ENCODE measurements at places on chromosomes 5 and 9.

DNA sequence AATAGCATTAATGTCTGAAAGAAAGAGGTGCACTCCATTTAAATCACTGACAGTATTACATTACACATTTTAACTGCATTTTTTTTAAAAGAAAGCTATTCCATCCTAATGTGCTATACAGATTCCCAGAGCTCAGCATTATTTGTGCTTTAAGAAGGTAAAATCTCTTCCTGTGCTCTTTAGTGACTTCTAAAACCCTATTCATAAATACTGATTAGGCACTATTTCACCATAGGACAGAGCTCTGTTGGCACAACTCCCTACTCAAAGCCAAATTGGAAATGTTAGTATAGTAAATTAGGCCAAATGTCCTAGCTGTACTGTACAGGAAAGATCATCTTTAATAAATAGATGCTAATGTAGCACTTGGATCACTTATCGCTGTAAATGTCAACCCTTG lies 262.5 kb downstream of the TUSC1 start:
- DNase-seq, result no peak

GRCh38 chr9:98333703-98334582 lies 78.5 kb upstream of the TBC1D2 start:
- DNase-seq, result no peak

- DNase-seq, result no peak
Observed at GRCh38 chr9:8486095-8486494, 686.5 kb upstream of the DMAC1 start.

DNA sequence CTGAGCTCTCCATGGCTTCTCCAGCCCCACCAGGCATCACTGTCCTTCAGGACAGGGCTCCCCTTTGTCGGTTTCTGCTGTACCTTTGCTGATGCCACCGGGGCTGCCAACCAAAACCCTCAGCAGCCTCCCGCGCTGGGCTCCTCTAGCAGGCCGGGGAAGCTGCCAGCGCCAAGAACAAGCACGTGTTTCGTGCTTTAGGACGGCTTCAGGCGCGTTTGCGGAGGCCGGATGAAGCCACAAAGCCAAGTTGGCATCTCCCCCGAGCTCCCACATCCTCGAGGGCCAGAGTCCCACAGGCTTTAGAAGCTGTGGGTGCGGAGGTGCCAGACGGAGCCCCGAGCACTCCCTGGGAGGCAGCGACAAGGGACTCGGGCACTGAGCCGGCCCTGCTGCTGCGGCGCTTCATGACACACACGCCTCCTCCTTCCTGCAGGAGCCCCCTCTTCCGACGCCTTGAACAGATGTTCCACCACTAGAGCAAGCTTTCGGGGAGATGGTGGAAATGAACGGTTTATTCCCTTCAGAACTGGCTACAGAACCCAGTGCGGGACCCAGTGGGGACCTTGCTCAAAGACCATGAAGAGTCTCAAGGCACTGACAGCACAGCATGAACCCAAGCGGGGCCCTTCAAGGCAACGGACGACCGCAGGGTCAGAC lies 36.7 kb downstream of the SARDH start:
- DNase-seq, result no peak

GRCh38 chr5:1794901-1795290 lies 4.7 kb downstream of the MRPL36 start:
- DNase-seq, result no peak

DNA sequence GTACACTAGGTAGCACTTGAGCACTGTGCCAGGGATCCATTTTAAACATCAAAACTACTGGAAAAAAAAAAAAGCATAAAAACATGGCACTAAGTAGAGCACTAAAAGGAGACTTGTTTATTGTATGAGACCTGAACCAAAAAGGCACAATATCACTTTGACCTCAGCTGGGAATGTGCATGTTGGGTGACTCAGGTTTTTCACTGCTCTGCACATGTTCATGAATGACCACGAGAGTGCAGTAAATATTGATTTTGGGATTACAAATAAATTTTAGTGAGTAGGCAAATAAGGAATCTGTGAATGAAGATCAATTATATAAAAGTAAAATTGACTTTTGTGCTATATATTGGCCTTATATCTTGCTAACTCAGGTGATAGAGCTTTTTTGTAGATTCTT lies 11.8 kb downstream of the RMI1 start:
- DNase-seq, result no peak

GRCh38 chr9:121183666-121184423 lies 17.8 kb downstream of the RAB14 start:
- no peak for DNase-seq

DNA sequence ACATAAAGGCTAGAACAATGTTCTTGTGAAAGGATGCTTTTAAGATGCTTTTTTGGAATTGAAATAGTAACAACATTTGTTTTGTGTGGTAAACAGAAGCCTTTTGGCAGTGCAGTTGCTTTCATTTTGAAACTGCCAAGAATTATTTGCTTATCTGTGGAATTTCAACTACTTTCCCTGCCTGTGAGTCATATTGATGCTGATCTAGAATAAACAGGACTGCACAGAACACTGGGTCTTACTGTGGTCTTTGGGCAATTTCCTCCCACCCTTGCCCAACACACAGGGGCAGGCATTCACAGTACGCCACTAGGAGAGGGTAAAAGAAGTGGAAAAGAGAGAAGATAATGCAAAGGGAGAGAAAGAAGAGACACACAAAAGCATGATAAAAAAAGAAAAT lies 483.7 kb downstream of the ELAVL2 start:
- DNase-seq, result no peak

DNA sequence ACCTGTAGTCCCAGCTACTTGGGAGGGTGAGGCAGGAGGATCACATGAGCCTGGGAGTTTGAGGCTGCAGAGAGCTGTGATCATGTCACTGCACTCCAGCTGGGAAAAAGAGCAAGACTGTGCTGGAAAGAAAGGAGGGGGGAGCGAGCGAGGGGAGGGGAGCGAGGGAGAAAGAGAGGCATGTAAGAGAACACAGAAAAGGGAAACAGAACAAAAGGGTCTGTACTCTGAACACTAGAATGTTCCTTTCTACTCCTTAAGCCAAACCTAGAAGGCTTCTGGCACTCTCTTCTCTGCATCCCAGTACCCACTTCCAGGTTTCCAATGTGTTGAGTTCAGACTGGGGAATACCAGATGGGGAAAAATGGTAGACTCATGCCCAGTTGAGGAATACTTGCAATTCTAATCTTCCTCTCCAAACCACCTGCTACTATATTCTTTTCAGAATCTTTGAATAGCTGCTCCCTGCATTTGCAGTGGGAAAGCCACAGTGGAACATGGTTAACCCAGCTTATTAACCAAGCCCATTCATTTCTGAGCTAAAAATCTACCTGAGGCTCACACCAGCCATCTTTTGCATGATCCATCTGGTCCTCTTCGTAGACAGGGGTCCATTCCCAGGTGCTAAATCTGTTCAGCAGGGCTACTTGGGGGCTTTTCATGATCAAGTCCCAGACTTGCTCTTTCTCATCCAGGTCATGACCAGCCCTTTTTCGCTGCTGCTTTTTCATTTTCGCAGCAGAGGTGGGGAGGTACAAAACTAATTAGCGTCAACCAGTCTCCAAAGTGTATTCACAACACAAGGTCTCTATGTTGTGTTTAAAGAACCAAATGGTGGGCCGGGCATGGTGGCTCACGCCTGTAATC lies 34.9 kb downstream of the SEMA4D start:
- no peak for DNase-seq

DNA sequence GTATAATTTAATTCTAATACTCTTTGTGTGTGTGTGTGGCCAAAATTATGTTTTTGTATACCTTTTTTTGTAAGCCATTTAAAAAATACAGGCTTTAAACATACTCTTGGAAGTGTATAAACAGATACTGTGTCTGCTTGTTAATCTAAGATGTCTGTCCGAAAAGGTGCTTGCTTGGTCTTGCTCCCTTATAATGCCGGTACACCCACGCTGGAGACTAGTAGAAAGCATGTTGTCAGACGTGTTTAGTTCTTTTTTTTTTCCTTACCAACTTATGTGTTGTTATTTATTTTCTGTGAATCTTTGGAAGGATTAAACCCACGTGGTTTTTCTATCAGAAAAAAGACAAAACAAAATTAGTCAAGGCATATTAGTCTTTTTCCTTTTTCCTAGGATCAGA lies 9.5 kb downstream of the GAPVD1 start:
- no peak for DNase-seq

DNA sequence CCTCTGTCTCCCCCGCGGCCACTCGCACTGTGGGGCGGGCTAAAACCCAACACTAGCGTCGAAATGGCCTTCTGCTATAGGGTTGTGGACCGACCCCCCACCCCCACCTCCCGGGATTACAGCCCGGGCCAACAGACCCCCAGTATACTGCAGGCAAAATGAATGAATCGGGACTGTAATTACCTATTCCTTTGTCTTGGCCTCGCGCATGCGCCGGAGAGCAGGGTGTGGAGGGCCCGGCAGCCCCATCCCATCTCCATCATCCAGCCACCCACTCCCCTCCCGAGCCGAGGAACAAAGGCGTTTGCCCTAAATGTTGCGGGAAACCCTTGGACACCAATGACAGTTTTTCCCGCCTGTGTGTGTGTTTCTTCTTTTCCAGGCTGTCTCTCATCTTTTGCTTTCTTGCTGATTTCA lies 1.6 kb downstream of the BASP1 start:
- DNase-seq, result peak; percentile 79

DNA sequence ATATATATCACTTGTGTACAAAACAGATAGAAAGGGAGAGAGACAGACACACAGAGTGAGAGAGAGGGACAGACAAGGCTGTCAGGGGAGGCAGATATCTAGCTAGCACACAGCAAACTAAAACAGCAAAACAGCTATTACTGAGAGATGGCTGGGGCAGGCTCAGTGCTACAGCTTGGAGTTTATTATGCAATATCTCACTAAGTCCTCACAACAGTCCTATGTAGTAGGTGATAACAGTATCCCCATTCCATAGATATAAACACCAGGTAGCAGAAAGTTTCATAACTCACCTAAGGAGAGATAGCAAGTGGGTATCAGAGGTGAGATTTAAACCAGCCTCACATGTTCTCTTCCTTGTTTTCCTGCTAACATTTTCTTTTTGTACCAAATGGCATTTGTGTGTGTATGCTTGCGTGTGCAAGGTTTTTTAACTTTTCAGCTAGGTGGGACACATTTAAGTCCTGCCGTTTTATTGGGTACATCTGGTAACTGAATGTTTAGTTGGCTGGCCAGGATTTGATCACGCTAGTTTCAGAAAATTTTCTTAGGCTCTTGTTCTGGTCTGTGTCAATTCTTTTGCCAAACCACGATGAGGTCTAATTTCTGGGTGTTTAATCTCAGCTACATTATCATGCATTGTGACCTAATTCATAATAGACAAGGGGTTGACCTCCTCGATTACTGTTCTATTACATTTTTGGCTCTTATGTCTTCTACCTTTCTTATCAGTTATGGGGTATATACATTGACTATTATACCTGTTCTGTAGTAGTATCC lies 105.1 kb downstream of the LMNB1 start:
- DNase-seq, result no peak

DNA sequence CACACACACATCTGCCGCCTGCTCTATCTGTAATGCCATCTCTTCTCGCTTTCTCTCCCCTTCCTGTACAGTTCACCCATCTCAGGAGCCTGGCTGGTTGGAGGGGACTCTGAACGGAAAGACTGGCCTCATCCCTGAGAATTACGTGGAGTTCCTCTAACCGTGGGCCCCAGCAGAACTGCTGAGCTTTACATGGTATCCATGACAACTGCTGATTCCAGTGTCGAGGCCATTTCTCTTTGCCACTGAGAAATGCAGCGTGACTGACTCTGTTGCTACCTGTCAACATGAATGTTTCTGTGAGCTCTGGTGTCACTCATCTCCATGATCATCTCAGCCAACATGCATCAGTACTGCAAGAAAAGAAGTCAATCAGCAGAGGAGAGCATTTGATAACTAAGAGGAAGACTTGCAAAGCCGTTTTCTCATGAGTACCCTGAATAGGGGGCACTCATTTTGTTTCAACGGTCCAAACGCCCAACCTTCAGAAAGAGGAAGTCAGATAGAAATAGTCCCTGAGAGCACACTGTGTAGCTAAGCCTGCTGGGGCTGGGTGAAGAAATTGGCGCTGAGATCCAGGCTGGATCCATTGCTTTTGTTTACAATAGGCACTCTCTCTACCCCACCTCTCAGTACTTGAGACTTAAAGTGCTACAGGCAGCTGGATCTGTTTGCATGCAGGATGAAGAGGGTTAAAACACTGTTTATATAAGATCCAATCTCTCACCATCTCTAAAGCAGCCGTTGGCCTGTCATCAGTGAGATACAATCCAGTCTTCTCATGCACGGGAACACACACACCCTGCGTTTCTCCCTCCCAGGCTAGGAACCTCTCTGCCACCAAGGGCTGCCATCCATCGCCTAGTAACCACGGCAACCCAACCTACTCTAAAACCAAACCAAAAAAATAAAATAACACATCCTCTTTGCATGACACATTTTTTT lies 180.9 kb downstream of the NR3C1 start:
- DNase-seq, result no peak

- DNase-seq, result peak; percentile 84
Observed at GRCh38 chr9:91734371-91734981, 215.6 kb downstream of the ROR2 start.

- DNase-seq, result no peak
Observed at GRCh38 chr5:154923441-154924430, 14.3 kb downstream of the GEMIN5 start.

- DNase-seq, result no peak
Observed at GRCh38 chr5:160555581-160555970, 133.9 kb downstream of the PTTG1 start.

DNA sequence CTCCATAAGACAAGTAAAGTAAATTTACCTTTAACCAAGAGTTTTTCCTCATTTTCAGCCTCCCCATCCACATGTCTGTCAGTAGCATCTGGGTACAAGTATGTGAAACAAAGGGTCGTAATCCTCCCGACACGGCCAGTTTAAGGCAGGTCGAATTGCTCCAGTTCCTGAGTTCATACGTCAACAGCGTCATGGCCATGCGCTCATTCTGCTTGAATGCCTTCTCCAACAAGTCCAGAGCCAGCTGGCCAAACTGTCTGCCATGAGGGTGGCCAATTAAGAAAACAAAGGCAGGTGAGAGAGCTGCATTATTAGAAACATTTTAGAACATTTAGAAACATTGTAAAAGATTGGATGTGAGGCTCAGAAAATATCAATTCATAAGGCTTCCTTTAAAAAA lies 87.5 kb downstream of the TRPM6 start:
- no peak for DNase-seq

- no peak for DNase-seq
Observed at GRCh38 chr5:72543811-72544210, 36.6 kb upstream of the ZNF366 start.

DNA sequence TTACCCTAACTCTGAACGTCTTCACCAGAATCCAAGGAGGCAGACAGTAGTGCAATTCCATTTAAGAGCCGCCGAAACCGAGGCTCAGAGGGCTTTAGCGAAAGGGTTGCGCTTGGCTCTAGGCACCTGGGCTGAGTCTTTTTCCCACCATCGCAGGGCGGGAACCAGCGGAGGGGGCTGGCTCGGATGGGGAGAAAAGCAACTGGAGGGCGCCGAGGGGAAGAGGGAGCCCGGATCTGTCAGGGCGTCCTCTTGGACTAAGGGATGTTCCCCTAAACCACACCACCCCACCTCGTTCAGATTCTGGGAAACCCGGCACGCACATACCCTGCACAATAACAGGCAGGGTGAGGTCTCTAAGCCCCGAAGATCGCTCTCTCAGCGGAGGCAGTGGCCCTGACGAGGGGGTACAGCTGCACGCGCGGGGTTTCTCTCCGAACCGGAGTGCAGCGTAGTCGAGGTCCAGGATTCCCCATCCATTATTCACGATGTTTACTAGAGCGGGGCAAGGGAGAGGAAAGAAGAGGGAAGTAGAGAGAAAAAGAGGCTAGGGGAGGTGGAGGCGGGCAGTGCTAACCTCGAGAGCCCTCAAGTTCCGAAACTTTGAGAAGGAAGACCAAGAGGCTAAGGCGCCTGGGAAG lies 1.3 kb upstream of the POU4F3 start:
- no peak for DNase-seq

- DNase-seq, result no peak
Observed at GRCh38 chr5:37791321-37791720, 48.5 kb downstream of the GDNF start.
